ENCODE measurements at places on chromosomes 13 and 19.

GRCh38 chr13:113367020-113367560 lies 3.2 kb upstream of the GRTP1 start:
- H3K4me1 ChIP-seq, result peaks cover 9% of the 10 kb centered on the region
- H3K36me3 ChIP-seq, result no peaks in the 10 kb centered on the region
- H3K27ac ChIP-seq, result no peak overlapping the region

GRCh38 chr19:6138511-6138910 lies 3.0 kb downstream of the ACSBG2 start:
- H3K36me3 ChIP-seq, result no peaks in the 10 kb centered on the region
- H3K27ac ChIP-seq, result no peak overlapping the region
- no peaks in the 10 kb centered on the region for H3K4me1 ChIP-seq
- no peaks in the 10 kb centered on the region for H3K27me3 ChIP-seq

DNA sequence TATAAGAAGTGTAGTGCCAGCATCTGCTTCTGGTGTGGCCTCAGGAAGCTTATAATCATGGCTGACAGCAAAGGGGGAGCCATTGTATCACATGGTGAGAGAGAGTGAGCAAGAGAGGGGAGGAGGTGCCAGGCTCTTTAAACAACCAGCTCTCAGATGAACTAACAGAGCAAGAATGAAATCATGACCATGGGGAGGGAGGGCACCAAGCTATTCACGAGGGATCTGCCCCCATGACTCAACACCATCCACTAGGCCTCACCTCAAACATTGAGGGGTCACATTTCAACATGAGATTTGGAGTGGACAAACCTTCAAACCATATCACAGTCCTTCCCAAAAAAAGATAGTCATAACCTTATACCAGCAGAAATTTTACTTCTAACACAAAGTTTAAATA lies 174.0 kb downstream of the GPC5 start:
- no peak overlapping the region for H3K4me3 ChIP-seq
- H3K27ac ChIP-seq, result no peak overlapping the region
- no peaks in the 10 kb centered on the region for H3K27me3 ChIP-seq
- no peak for DNase-seq
- H3K4me1 ChIP-seq, result no peaks in the 10 kb centered on the region
- no peaks in the 10 kb centered on the region for H3K36me3 ChIP-seq

- no peak for DNase-seq
- peak overlapping the region; percentile 59 for H3K27ac ChIP-seq
- H3K4me3 ChIP-seq, result peak overlapping the region; percentile 83
- no peaks in the 10 kb centered on the region for H3K27me3 ChIP-seq
Measured at GRCh38 chr19:46714444-46715106, 2.3 kb downstream of the PRKD2 start.

DNA sequence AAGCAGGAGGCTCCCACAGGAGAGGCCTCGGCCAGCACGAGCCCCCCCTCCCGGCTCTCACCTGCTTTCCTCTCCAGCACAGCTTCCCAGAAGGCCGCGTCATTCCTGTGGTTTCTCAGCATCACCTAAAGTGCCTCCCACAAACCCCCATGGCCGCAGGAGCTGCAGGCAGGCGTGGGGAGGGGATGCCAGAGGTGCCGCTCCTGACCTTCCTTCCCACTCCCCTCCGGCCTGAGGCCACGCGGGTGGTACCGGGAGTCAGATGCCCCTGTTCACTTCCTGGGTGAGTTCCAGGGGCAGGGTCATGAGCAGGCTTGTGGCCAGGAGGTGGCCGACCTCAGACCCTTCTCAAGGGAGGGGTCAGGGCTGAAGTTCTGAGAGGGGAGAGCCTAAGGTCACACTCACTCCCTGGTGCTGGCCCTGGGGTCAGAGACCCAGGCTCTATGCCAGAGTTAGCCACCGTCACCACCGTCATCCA lies 14.4 kb upstream of the NPAS1 start:
- DNase-seq, result no peak
- no peak overlapping the region for H3K4me3 ChIP-seq
- H3K27me3 ChIP-seq, result no peaks in the 10 kb centered on the region
- H3K36me3 ChIP-seq, result no peaks in the 10 kb centered on the region
- H3K27ac ChIP-seq, result no peak overlapping the region
- no peaks in the 10 kb centered on the region for H3K4me1 ChIP-seq

- H3K27ac ChIP-seq, result no peak overlapping the region
- DNase-seq, result no peak
- H3K4me3 ChIP-seq, result no peak overlapping the region
- H3K27me3 ChIP-seq, result no peaks in the 10 kb centered on the region
- no peaks in the 10 kb centered on the region for H3K4me1 ChIP-seq
Measured at GRCh38 chr19:31089681-31090080, 259.6 kb downstream of the TSHZ3 start.

DNA sequence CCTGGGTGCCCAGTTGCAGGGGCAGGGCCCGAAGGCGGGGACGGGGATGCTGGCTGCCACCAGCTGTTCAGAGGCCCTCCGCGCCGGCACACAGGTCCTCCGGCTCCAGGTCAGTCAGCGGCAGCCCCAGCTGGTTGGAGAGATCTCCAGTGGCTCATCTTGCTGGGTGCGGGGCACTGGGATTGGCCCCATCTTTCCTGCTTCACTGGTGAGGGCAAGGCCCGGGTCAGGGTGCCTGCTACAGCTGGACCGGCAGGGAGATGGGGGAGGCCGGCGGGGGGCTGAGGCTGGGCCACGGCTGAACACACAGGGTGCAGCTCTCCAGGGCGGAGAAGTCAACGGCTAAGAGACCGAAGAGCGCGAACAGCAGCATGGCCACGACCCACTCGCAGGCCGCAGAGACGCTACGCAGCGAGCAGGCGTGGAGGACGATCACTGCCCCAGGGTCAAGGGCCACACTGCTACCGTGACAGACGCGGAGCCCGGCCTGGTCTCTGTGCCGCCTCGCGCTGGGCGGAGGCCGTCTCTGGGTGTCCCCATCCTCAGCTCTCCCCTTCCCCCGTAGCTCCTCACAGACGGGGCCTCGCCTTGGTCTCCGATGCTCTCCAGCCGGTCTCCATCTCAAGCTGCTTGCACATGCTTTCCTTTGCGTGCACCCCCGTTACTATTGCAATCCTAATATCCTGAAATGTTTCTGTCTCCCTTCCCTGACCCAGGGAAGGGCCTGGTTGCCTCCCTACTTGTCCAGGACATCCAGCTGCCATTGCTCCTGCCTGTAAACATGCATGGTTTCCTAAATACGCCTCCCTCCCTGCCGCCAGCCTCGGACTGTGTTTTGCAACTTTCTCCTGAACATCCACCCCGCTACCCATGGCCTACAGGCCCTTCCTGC lies 12.3 kb downstream of the TMEM150B start:
- no peaks in the 10 kb centered on the region for H3K27me3 ChIP-seq
- no peaks in the 10 kb centered on the region for H3K36me3 ChIP-seq
- no peaks in the 10 kb centered on the region for H3K4me1 ChIP-seq
- H3K4me3 ChIP-seq, result no peak overlapping the region
- no peak for DNase-seq

DNA sequence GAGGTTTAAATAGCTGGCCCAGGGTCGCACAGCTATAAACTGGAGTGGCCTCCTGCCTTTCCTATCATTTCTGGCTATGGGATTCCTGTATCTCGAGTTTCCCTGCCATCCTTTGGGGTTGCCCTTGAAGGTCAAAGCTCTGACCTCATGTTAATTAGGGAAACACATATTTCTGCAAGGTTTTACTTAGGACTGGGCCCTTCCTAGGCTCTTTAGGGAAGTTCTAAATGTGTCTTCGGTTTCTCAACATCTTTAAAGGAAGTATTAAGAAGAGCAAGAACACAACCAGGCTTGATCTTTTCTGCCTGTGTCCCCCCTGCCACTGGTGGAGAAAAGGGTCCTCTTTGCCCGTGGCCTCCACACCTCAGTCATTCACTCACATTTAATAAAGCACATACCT lies 10.8 kb downstream of the LCP1 start:
- H3K27ac ChIP-seq, result peak overlapping the region; percentile 2

DNA sequence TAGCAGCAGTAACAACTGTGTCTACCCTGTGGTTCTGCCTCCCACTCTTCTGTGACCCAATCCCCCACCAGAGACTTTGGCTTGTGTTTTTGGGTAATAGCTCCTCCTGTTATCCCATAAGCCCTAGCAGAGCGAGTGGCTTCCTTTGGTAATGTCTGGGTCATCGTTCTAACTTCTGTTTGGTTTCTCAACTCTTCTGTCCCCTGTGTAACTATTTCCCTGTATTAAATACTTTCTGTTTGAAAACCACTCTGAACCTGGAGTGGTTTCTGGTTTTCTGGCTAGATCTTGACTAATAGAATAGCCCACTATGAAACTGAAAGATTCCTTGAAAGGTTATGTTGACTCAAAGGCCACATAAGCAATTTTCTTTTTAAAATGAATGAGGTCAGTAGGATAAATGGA lies 350.0 kb downstream of the DCT start:
- no peak overlapping the region for H3K27ac ChIP-seq
- no peaks in the 10 kb centered on the region for H3K4me1 ChIP-seq
- no peaks in the 10 kb centered on the region for H3K36me3 ChIP-seq
- no peak for DNase-seq

DNA sequence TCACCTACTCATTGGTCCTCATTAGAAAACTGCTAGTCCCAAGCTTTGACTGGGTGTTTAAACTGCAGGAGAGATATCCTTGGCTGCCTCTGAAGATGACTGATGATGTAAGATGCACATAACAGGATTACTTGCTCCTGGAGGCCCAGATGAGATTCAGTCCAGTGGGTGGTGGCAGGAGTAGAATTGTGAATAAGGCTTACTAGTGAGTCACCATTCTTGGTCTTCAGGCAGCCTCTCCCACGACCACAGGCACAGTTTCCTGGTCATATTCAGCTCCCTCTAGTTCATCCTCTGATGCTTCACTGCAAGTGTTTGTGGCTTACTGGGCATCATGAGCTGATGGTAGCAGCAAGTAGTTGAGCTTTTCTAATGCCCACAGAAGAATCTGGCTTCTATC lies 12.1 kb downstream of the SERTM1 start:
- no peaks in the 10 kb centered on the region for H3K4me1 ChIP-seq
- no peak overlapping the region for H3K27ac ChIP-seq
- H3K27me3 ChIP-seq, result no peaks in the 10 kb centered on the region
- no peak for DNase-seq
- H3K36me3 ChIP-seq, result no peaks in the 10 kb centered on the region

GRCh38 chr19:4434391-4434790 lies 23.2 kb downstream of the UBXN6 start:
- no peak for DNase-seq
- H3K36me3 ChIP-seq, result no peaks in the 10 kb centered on the region
- H3K4me3 ChIP-seq, result no peak overlapping the region
- H3K27ac ChIP-seq, result no peak overlapping the region
- no peaks in the 10 kb centered on the region for H3K27me3 ChIP-seq

DNA sequence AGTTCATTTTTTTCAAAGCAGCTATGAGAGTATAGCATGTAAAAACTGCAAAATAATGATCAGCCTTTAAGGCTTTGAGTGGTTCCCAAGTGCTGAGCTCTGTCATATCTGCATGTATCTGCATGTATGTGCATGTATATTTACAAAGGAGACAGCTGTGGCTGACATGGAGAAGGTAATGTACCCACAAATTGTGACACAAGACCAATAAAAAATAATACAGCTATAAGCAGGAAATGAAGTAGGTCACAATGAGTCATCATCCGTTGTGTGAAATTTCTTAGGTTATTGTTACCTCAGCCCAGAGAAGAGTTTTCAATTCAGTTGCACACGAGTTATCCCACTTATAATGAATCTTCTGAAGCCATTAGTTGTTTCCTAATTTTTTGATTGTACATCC lies 60.9 kb upstream of the MED4 start:
- H3K36me3 ChIP-seq, result no peaks in the 10 kb centered on the region
- DNase-seq, result no peak
- H3K27ac ChIP-seq, result no peak overlapping the region
- H3K4me1 ChIP-seq, result no peaks in the 10 kb centered on the region

DNA sequence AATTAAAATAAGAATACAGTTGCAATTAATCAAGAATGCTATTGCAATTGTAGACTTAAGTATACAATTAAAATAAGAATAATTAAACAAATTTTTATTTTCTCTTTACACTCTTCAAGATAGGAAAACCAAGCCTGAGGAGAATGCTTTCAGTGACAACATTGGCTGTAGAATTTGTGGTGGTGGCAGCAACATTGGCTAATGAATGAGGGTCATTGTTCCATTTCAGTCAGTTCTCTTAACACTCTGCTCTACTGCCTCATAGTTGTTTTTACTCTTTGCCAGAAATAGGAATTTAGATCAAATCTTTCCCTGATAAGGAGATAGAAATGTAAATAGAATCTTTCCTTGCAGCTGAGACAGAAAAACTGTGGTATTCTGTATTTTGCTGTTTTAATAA lies 391.6 kb downstream of the PCDH20 start:
- H3K27me3 ChIP-seq, result no peaks in the 10 kb centered on the region
- H3K4me1 ChIP-seq, result no peaks in the 10 kb centered on the region
- H3K36me3 ChIP-seq, result no peaks in the 10 kb centered on the region
- no peak for DNase-seq

DNA sequence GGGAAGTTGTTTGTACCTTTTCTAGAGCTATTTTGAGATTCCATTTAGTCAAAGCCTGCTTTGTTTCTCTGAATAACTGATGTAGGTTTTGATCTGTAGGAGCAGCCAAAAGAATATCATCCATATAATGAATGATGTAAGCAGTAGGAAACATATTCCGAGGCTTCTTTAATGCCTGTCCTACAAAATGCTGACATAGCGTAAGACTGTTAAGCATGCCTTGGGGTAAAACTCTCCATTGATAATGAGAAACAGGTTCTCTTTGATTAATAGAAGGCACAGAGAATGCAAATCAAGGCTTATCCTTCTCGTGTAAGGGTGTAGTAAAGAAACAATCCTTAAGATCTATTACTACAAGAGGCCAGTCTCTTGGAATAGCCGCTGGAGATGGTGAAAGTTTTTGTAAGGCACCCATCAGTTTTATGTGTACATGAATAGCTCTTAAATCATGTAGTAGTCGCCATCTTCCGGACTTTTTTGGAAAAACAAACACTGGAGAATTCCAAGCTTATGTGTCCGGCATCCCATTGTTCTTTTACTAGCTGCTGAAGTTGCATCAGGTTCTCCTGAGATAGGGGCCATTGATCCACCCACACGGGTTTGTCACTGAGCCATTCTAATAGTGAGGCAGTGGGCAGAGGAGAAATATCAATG lies 13.5 kb downstream of the FPR3 start:
- no peak overlapping the region for H3K27ac ChIP-seq
- no peak overlapping the region for H3K4me3 ChIP-seq
- no peaks in the 10 kb centered on the region for H3K4me1 ChIP-seq
- no peaks in the 10 kb centered on the region for H3K36me3 ChIP-seq

GRCh38 chr13:32135056-32135390 lies 103.4 kb downstream of the FRY start:
- H3K27me3 ChIP-seq, result no peaks in the 10 kb centered on the region
- no peaks in the 10 kb centered on the region for H3K36me3 ChIP-seq
- no peak overlapping the region for H3K4me3 ChIP-seq
- H3K27ac ChIP-seq, result no peak overlapping the region
- DNase-seq, result no peak

DNA sequence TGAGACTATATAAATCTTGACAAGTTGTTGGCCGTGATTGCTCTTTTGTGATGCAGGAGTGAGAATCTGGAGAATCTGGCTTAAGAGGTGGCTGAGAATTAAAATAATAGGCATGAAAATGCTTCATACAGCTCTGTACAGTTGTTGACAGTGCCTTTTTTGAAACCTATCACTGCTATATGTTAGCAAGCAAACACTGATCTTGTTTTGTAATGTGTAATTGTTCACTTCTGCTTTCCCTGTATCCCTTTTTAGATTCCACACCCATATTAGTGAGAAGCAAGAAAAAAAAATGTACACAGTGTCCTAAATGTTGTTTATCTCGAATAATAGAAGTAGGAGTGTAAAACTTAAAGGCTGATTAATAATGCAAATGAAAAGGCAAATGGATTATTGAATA lies 31.1 kb downstream of the ITM2B start:
- H3K4me3 ChIP-seq, result no peak overlapping the region
- H3K27me3 ChIP-seq, result no peaks in the 10 kb centered on the region
- no peaks in the 10 kb centered on the region for H3K4me1 ChIP-seq
- H3K36me3 ChIP-seq, result peaks cover 48% of the 10 kb centered on the region
- DNase-seq, result no peak
